Stimulated activated CD4-positive, alpha-beta T cell treated with anti-CD3 and anti-CD28 coated beads, Interleukin-1b, Interleukin-23, amount 100 ng/mL, for 48 hours (primary cell): ENCODE measurements at places on chromosomes 16 and 17.

DNA sequence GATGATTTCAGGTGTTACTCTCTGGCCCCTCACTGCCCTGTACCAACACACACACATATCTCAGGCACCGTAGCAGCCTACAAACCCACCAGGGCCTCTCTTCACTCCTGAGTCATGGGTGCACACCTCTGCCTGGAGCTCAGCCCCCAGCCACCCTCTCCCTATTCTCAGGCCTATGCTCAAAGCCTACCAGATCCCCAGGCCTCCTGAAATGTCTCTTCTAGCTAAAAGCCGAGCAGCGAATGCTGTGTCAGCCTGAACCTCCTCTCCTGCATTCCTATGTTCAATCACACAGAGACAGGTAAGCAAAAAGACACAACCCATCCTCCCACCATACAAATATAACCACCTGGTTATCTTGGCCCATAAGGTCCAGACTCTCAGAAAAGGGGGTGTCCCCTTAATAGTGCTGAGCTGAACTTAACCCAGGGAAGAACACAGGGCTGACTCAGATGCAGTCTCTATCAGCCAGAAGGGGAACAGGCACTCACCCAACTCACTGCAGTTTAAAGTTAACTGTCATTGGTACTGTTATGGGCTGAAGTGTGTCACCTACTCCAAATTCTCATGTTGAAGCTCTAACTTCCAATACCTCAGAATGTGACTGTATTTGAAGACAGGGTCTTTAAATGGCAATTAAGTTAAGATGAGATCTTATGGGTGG is 62.0 kb upstream of the TEKT3 start:
- no peak for DNase-seq

DNA sequence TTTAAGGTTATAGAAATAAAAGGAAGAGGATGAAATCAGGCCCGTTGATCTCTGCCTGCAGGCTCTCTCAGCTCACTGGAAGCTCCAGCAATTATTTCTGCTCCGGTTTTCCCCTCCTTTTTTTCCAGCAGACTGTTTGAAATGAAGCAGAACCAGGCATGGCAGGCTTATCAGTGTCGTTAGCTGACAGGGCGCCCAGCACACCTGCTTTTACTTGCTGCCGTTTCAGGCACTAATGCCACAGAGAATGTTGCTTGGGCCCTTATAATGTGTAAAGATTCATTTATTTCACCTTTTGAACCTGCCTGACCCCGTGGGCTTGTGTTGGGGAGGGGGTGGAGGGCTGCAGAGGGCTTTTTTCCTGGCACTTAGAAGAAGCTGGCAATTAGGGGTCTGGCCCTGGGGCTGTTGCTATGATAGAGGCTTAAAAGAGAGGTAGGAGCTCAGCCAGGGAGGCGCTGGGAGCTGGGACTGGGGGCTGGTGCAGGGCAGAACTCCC is 108.1 kb downstream of the IRX3 start:
- DNase-seq, result no peak

- peak; percentile 18 for DNase-seq
Measured at GRCh38 chr17:77782201-77782600, 176.3 kb upstream of the TNRC6C start.

DNA sequence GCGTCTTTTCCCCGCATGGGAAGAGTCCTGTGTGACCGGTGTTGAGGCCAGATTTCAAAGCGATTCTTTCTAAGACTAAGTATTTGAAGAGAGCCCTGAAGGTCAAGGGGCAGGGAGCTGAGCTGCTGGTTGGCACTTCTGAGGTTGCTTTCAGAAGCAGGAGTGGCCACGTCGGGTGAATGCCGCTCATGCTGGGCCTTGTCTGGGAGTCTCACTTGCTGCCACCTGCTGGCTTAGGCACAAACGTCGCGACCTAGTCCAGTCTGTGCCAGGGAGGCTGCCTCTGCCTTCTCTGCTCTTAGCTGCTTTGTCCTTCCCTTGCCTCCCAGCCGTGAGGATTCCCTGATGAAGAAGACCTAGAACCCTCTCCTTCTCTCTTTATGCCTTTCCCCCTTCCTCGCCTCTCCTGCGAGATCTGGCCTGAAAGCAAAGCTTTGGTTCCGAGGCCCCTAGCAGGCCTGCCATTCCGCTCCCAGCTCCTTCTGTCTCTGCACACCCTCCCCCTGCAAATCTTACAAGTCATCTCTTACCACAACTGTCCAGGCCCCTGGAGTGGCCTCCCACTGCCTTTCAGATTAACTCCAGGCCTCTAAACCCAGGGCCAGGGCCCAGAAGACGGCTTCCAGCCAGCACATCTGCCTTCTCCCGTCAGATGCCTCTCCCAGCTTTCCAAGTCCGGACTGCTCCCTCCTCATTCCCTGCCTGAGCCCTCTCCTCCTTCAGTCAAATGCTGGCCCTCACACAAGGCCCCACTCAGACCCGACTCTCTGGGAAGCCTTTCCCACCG is 11.4 kb downstream of the CTNS start:
- peak; percentile 55 for DNase-seq

DNA sequence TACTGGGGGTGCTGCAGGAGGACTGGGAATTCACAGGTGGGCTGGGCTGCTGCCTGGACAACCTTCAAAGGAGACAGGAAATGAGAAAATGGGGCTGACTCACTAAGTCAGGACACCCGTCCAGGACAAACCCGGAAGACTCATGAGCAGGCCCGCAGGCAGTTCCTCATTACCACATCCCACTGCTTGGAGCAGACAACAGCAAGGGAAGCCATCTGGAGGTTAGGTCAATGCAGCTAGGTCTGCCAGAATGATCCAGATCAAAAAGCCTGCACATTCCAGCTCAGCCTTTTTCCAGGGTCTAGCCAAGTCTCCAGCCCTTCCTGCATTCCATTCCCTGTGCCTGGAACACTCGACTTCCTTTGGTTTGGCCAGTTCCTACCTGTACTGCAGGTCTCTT is 536.5 kb upstream of the CDH11 start:
- DNase-seq, result no peak

- DNase-seq, result no peak
Measured at GRCh38 chr17:76485569-76485968, 15.7 kb downstream of the RHBDF2 start.

- DNase-seq, result no peak
Measured at GRCh38 chr16:68251832-68252231, 6.7 kb downstream of the PLA2G15 start.

DNA sequence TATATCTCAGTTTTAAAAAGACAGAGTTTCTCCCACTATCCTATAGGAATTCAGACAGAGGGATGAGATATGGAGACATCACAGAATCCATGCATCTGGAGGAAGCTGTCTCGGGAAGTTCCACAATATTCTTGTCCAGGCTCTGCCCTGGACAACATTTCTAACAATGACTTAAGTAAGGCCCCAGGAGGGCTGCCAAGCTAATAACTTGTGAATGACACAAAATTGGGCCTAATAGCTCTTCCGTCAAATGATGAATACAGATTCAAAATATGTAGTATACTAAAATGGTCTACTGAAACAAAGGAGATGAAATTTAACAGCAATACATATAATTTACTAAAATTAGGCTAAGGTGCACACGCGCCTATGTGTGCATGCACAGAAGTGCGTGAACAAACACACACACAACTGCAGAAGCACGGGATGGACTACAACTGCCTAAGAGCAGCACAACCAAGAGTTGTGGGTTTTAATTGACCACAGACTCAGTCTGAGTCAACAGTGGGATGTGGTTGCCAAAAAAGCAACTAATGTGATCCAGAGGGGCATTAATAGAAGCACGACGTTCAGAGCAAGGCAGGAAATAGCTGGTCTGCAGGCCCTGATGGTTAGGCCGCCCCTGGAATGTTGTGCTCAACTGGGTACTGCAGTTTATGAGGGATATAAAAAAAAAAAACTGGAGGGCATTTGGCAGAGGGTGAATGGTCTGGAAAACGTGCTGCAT is 26.3 kb upstream of the HS3ST2 start:
- no peak for DNase-seq
